Activated CD4-positive, CD25-positive, alpha-beta regulatory T cell (primary cell): ENCODE measurements at places on chromosomes 3 and 15.

- no peak for DNase-seq
These were observed 137.0 kb downstream of the LMLN start for GRCh38 chr3:198097048-198097447.

DNA sequence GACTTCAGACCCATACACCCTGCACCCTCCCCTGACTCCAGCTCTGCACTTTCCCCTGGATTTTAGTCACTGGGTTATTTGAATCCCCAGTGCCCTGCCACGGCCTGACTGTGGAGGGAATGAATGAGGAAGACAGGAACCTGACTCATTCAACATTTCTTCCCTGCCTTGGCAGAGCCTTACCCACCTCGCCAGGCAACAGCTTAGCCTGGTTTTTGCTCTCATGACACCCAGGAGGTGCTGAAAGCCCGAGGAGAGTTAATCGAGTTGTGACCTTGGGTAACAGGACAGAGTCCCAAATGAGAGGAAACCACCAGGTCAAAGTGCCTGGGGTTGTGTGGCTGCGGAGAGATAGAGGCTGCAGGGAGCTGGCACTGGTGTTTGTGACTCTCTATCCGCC, 128.3 kb downstream of the SMAD6 start:
- no peak for DNase-seq

DNA sequence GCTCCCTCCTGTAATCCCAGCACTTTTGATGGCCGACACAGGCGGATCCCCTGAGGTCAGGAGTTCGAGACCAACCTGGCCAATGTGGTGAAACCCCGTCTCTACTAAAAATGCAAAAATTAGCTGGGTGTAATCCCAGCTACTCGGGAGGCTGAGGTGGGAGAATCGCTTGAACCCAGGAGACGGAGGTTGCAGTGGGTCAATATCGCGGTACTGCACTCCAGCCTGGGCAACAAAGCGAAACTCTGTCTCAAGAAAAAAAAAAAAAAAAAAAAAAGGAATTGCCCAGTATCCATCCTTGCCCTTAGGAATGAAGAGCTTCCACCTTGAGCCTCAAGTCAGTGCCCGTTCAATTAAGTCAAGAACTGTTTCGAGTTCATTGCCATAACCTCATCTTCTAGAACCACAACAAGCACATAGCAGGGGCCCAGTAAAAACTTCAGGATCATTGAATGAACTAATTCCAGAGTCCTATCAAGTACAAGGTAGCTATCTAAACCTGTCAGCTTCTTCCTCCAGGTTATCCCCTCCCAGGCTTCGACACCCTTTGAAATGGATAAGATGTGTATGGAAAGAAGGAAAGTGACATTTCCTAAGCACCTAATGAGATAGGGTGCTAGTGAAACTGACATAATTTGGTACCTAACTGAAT, 826 bp downstream of the DBR1 start:
- DNase-seq, result no peak

DNA sequence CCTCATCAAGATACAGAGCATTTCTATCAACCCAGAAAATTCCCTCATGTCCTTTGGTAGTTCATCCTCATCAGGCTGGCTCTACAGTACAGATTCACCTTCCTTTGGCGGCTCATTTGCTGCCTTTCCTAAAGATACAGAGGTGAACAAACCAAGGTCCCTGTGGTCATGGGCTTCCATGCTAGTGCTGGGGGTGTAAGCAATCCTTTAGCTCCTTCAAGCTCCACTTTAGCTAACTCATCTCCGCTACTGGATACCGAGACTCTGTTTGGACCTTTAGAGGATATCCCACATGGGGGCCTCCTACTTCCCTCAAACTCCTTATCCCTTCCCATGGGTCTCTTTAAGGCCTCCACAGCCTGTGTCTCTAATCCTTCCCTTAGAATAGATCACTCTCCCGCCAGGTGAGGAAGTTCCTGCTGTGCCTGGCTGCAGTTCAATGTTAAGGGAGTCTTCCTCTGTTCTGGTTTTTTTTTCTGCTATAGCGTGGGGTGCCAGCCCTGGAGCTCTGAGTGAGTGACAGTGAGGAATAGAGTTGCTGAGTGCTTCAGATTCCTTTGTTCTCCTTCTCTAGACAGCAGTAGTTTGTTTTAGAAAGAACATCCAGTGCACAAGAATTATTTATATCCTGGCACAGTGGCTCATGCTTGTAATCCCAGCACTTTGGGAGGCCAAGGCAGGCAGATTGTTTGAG, 30.7 kb downstream of the CLEC3B start:
- DNase-seq, result no peak

DNA sequence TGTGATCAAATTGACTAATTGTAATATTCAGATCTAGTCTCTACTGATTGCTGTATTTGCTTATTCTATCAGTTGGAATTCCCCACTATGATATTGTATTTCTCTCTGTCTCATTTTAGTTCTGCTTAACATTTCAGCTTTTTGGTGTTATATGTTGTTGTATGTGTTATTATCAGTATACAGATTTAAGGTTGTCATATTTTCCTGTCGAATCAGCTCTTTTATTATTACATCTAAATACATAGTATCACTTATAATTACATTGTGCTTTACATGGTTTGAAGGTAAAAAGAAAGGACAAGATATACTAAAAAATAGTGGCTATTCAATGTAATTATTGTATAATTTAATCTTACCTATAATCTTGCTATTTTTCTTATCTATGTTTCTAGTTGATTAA, 207.3 kb downstream of the LRTM1 start:
- no peak for DNase-seq

GRCh38 chr3:153621953-153622352, 459.9 kb downstream of the RAP2B start:
- DNase-seq, result no peak

DNA sequence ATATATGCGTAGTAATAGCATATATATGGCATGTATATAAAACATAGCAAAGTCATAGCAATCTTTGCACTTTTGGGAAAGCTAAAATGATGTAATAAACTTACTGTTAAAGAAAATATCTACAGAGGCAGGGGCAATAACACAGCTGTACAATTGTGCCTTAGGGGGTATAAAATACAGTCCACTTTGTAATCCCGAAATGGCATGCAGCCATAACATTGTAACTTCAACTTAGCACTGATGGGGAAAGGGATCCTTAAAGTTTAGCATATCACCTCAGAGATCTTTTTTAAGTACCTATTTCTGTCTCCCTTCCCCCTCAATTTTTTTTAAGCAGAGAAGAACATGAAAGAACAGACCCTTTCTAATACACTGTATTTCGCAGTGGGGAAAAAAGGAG, 40.8 kb downstream of the PLD1 start:
- no peak for DNase-seq

DNA sequence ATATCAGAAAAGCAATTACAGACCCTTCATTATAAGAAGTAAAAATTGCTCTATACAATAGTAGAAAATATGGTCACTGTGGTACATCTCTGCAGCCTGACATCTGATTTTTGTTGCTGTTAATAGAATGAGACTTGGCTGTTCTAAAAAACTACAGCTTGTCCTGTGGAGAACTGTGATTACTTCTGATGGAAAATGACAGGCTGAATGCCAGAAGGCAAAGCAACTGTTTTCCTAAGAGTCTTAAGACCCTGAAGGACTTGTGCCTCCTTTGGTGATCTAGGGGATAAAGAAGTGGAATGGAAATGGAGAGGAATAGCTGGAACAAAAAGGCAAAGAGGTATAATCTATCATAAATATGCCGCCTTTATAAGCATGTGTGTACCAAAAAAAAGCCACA, 314.8 kb downstream of the BCHE start:
- no peak for DNase-seq

DNA sequence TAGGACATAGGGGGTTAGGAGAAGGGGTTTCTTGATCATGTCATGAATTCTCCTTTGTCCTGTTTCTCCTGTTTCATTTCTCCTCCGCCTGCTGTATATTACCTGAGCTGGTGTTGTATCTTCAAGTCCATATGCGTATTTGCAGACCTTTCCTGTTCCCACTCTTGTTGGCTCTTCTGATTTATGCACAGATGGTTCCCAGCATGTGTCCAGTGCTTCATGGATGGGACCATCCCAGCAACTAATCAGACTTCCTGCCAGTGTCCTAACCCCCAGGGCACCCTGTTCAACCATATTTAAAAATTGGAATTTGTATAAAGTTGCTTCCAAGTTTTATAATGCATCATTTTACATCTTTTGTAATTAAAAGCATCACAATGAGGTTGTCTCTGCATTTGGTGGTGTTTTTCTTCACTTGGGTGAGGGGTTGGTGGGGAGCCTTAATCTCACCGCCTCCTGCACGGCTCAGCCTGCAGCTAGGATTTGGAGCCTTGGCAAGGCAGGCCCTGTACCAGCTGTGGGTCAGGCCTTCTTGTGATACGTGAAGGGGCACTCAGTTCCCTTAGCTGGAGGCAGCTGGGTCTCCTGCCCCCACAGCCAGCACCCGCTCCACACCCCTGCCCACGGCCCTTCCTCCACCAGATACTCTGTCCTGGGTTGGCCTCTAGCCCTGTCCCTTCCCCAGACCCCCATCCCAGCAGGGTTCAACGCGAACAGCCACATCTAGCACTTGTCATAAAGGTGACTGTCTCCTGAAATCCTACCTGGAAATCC, 72.0 kb upstream of the BLM start:
- DNase-seq, result no peak

GRCh38 chr3:119508172-119508845, 10.0 kb downstream of the TIMMDC1 start:
- DNase-seq, result no peak

DNA sequence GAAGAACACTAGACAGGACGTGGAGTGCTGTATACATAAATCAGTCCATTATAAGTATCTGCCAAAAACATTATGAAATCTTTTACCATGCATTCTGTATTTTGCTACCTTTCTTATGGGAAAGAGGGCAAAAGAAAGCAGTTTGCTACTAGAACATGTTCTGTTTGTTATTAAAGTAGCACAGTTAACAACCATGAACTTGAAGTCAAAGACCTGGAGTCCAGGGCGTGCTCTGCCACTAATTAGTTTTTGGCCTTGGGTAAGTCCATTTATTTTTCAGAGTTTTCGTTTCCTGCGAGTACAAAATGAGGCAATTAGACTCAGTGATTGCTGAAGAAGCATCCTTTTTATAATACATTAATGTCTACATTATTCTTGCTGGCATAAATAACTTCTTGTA, 143.3 kb upstream of the AGTR1 start:
- no peak for DNase-seq

DNA sequence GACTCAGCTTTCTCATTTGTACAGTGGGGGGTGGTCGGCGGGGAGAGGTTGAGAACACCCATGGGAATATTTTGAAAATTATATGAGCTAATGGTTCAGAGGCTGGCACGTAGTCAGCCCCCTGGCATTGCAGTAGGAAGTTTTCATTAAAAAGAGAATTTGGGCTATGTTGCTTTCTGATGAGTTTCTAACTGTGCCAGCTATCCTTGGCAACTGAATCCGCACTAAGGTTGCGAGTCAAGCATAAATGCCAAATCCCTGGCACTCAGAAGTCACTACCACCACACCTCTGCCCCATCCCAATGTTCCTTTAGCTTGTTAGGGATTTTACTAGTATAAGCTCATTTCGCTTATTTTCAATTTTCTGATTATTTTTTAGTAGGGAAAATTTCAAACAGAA, 91.6 kb downstream of the DNASE1L3 start:
- DNase-seq, result no peak

- no peak for DNase-seq
These were observed 152.6 kb downstream of the SCAPER start for GRCh38 chr15:76752549-76752948.

DNA sequence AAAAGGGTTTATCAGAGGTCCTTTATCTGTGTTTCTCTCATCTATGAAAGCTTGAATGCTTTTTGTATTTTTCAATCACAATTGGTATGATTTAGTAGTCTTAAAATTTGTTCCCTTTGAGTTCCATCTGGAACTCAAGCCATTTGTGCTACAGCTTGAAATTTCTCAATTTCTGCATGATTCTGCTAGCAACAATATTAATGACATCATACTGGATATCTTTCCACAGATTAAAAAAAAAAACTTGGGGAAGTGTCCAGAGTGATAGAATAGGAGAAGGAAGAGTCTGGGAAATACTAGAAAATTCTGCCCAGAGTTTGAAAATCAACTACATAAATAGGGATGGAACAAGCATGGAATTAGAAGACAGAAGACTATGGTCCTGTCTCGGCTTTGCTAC, 9.3 kb upstream of the FBN1 start:
- DNase-seq, result no peak

GRCh38 chr3:170096342-170096741, 58.5 kb downstream of the GPR160 start:
- DNase-seq, result no peak

GRCh38 chr3:31917303-31918005, 63.6 kb downstream of the OSBPL10 start:
- no peak for DNase-seq

GRCh38 chr15:25775317-25775912, 87.7 kb downstream of the ATP10A start:
- DNase-seq, result no peak

- no peak for DNase-seq
These were observed 51.0 kb downstream of the ST8SIA2 start for GRCh38 chr15:92444631-92445030.

- DNase-seq, result no peak
These were observed 470.5 kb downstream of the EPHA3 start for GRCh38 chr3:89577637-89578530.

GRCh38 chr3:165797551-165797950, 39.7 kb downstream of the BCHE start:
- no peak for DNase-seq

DNA sequence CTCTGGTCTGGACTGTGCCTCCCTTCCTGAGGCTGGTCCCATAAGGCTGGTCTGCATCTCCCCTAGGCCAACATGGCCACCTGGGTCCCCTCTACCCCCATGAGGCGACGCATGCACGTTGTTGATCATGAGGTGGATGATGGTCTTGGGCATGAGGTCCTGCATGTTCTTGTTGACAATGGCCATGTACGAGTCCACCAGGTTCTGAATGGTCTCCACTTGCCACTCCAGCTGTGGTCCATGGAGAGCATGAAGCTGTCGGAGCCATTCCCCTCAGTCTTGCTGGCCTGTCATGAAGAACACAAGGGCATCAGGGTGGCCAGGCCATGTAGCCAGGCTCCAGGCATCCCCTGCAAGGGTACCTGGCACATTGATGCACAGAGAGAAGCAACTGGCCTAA, 27.1 kb upstream of the CSPG4 start:
- no peak for DNase-seq

DNA sequence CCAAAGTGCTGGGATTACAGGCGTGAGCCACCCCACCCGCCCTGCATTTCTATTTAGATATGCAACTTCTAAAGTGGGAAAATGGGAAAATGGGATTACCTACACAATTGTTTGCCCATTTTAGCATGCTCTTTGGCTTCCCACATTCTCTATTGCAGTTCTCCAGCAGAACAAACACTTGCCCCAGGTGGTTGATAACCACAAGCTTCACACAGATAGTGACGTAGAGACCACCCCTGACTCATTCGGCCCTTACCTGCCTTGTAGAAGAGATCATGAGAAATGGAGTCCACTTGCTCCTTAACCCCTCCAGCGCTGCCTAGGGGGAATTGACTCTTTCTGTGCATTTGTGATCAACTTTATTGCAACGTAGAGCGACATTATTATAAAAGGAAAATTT, 83.2 kb upstream of the RAP2B start:
- no peak for DNase-seq

GRCh38 chr15:78105476-78106241, 13.3 kb downstream of the SH2D7 start:
- no peak for DNase-seq
